Articular chondrocyte of knee joint (primary cell): ENCODE measurements at places on chromosomes 13 and 19. TPM values are rescaled to one million over a fixed set of nuclear protein-coding genes. Genes with fewer than 3 reads are reported as not detected.

Gene SLC25A41
- 0.11 TPM in 1 of 2 replicates, not detected in the other for total RNA-seq

Gene CCL25
- total RNA-seq, result 0.32 TPM in 1 of 2 replicates, not detected in the other

Gene FGF21
- not detected in 2 replicates for total RNA-seq

Gene KLHL1
- total RNA-seq, result not detected in 2 replicates

Gene NANOS3
- total RNA-seq, result not detected in 2 replicates

Gene CACNA1A
- total RNA-seq, result 9.1 and 29.4 TPM in 2 replicates

Gene ZNF627
- 15.0 and 21.1 TPM in 2 replicates for total RNA-seq

Gene LRG1
- not detected in 2 replicates for total RNA-seq

Gene ZNF701
- total RNA-seq, result 13.3 and 19.7 TPM in 2 replicates

Gene ZNF549
- 6.4 and 7.8 TPM in 2 replicates for total RNA-seq

Gene SUPT5H
- 74.3 and 98.4 TPM in 2 replicates for total RNA-seq

Gene SLITRK6
- 0.13 and 0.32 TPM in 2 replicates for total RNA-seq
